ENCODE measurements at places on chromosomes 5 and 9. TPM values are rescaled to one million over a fixed set of nuclear protein-coding genes. Genes with fewer than 3 reads are reported as not detected.
A peak's percentile ranks its signal among the peaks of the same experiment; 100 is the strongest.

DNA sequence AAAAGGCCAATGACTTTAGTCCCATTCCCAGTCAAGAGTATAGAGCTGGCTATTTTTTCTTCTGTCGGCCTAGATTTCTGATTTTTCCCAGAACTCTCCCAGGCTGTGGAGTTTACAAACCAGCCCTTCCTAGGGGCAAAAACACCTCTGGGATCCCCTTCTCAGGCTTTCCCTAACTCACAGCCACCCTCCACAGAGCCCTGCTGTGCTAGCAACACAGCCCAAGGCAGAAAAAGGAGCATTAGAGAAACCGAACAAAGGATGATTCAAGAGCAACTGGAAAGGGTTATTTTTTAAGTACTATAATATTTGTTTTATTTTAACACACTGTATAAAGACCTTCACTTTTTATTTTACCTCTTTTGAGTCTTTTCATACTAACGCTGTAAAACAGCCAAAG is 234.8 kb downstream of the GLIS3 start:
- no peak for DNase-seq

DNA sequence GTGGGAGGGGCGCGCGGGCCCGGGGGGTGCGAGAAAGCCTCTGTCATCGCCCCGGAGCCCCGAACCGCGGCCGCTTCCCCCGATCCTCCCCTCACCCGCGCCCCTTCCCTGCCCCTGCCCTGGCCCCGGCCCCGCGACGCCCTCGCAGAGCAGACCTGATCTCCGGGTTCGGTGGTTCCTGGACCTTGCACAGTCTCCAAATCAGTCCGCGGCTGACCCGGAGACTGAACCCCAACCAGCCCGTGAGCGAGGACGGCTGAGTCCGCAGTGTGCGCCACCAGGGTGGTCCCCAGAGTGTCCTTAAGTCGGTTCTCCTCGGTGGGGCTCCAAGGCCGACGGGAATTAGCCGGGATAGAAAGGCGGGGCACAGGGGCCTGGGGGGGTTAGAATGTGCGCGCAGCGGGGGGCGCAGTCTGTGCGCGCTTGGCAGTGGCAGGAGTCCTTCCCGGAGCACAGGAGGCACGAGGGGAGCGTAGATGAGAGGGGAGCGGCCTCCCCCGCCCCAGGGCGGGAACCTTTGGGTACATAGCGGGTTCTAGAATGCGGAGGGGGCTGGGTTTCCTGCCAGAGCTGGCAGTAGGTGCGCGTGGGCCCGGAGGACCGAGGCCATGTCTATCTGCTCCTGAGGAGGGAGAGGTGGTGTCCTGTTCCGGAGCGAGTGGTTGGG is 779 bp downstream of the PKN3 start:
- no peak for DNase-seq

GRCh38 chr5:78077369-78078068 is 217.0 kb downstream of the AP3B1 start:
- peak; percentile 20 for DNase-seq

DNA sequence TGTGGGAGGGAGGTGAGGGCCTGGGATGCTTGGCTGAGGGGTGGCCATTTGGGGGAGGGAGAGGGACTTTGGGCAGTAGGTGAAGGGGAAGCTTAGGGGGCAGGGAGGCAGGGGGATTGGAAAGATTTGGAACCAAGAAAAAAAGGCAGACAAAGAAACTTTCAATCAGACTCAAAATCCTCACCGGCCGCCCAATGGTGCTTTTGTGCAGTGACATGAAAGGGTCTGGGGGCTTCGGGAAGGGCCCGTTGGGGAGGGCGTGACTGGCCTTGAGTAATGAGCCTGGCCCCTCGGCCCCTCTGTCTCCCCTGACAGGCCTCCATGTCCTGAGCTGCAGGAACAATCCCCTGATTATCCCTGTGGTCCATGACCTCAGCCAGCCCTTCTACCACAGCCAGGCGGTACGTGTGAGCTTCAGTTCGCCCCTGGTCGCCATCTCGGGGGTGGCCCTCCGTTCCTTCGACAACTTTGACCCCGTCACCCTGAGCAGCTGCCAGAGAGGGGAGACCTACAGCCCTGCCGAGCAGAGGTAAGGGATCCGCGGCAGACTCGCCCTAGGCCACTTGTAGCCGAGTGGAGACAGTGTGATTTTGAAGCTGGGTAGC is 181.1 kb downstream of the PAPPA start:
- no peak for DNase-seq

DNA sequence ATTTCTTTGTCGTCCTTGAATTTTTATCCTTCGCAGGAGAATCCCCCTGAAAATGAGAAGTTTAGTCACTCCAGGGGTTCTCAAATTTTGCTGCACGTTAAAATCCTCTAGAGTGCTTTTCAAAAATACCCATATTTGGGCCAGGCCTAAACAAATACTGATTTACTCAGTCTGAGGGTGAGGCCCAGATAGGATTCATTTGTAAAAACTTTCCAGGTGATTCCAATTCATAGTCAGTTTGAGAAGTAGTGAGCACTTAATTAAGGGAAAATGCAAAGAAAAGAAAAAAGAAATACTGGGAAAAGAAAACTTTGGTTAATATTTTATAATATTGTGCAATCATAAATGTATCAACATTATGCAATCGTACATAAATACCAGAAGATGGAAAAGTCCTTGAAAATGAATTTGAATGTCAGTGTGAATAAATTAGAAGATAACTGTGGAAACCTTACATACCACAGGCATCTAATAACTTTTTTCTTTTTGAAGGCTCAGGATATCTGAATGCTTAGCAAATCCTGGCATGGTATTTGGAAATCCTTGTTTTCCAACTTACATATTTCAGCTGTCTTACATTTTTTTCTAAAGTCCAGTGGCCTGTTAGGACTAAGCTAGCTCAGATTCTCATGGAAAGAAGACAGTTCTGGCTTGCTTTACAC is 116.5 kb upstream of the DAPK1 start:
- no peak for DNase-seq

DNA sequence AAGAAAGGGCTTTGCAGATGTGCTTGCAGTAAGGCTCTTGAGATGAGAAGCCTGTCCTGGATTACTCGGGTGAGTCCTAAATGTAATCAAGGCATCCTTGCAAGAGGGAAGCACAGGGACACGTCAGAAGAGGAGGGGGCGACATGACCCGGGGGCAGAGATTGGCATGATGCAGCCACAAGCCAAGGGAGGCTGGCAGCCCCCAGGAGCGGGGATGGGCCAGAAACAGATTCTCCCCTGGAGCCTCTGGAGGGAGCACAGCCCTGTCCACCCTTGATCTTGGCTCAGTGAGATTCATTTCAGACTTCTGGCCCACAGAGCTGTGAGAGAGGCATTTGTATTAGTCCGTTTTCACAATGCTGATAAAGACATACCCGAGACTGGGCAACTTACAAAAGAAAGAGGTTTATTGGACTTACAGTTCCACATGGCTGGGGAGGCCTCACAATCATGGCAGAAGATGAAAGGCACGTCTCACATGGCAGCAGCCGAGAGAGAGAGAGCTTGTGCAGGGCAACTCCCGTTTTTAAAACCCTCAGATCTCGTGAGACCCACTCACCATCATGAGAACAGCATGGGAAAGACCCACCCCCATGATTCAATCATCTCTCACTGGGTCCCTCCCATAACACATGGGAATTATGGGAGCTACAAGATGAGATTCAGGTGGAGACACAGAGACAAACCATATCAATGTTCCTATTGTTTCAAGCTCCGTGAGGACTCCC is 76.1 kb downstream of the ADAMTS2 start:
- no peak for DNase-seq

GRCh38 chr5:154861946-154862345 is 3.5 kb downstream of the CNOT8 start:
- DNase-seq = peak; percentile 78

GRCh38 chr9:87076825-87077224 is 129.5 kb upstream of the GAS1 start:
- DNase-seq = no peak

- DNase-seq = no peak
These were observed 65.2 kb upstream of the PHF24 start for GRCh38 chr9:34892886-34893285.

GRCh38 chr5:167255926-167256325 is 1035.5 kb upstream of the WWC1 start:
- no peak for DNase-seq

GRCh38 chr5:107805824-107806223 is 135.1 kb upstream of the EFNA5 start:
- no peak for DNase-seq

DNA sequence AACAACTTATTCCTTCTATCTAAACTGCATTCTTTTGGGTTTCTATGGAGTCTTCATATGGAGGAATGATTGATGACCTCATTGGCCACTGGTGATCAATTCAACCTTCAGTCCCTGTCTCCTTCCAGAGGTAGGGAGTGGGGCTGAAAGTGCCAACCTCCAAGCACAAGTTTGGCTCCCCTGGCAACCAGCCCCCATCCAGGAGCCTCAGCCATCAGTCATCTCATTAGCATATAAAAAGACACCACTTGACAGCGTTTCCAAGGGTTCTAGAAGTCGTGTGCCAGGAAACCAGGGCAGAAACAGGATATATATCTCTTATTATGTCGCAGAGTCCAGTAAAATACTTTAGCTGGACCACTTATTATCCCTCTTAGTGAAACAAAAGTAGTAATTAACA is 9.8 kb downstream of the SLC31A2 start:
- no peak for DNase-seq

DNA sequence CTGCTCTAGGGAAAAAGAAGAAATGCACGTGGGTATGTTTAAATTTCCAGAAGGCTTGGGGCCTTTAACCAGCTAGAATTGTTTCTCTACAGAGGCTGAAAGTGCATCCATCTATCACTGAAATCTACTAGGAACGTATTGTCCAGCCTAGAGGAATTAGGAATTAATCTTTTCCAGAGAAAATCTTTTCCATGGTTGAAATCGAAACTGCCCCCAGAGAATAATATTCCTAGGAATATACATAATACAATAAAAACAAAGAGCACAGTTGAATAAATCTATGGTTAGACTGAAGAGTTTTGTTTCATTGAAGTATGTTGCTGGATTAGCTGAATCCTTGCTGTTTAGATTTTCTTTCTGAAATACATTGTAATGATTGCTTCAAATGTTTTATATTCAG is 378.5 kb downstream of the PLK2 start:
- DNase-seq = no peak

DNA sequence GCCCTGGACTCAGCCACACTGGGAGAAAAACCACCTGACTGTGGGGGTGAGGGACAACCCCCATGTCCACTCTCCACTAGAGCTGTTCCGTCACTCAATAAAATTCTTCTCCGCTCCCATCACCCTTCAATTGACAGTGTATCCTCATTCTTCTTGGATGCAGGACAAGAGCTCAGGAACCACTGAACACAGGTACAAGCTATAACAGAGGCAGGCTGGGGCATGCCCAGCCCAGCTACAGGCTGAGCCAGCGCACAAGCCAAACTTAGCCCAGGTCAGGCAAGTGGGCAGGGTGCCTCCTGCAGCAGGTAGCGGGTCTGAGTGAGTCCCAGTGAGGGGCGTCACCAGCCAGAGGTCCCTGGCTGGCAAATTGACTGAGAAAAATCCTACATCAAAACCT is 183.4 kb downstream of the HINT1 start:
- no peak for DNase-seq

GRCh38 chr9:133658442-133659431 is 22.6 kb downstream of the DBH start:
- peak; percentile 75 for DNase-seq

GRCh38 chr5:73648515-73648914 is 22.5 kb downstream of the ARHGEF28 start:
- DNase-seq = no peak

DNA sequence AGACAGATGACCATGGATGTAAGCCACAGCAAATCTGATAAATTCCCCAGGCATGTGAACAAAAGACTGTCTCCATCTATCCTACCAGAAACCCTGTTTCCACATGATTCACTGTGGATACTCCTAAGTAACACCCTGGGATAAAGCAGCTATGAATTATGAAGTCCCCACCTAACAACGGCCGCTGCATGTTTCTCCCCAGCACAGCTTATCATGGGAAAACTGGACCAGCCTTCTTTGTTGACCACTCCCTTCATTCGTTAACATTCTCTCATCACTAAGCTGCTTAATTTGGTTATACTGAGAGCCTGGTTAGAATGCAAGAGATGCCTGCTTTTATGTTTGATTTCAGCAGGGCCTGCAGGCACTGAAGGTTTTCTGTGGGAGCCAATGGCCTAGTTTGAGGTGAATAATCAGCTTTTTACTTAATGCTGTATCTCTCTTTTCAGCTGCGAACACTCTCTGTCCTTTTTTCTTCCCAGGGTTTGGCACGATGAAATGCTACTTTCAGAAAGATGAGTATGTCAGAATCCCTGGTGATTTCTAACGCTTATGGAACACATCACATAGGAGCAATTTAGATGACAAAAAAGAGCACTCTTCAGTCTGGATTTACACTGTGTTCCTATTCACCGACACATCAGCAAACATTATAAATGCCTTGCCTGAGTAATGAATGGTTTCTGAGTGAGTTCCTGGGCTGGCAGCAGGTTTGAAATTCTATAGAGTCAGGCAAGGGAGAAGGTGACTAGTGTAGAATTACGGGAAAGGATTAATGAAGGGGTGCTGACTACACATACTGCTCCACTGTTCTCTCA is 318.4 kb upstream of the ZNF608 start:
- DNase-seq = no peak

- DNase-seq = no peak
These were observed 354.8 kb downstream of the TMEM232 start for GRCh38 chr5:110371725-110372041.

The SPINK6 gene
- total RNA-seq = not detected

The ARID3C gene
- total RNA-seq = not detected

The OR2Y1 gene
- total RNA-seq = not detected

The KIAA1958 gene
- 6.9 TPM for total RNA-seq

The PRLR gene
- total RNA-seq = not detected

The GNA14 gene
- total RNA-seq = not detected

The GARNL3 gene
- total RNA-seq = 2.0 TPM

The SV2C gene
- total RNA-seq = not detected

The ZNF618 gene
- 5.6 TPM for total RNA-seq

The CCNO gene
- total RNA-seq = 5.4 TPM

The TRPM6 gene
- total RNA-seq = not detected

The CRHBP gene
- not detected for total RNA-seq
